Right lobe of liver (tissue), 6 donors: ENCODE measurements at places on chromosomes 12 and 14. TPM values are rescaled to one million over a fixed set of nuclear protein-coding genes. Genes with fewer than 3 reads are reported as not detected.
A peak's percentile ranks its signal among the peaks of the same experiment; 100 is the strongest.

DNA sequence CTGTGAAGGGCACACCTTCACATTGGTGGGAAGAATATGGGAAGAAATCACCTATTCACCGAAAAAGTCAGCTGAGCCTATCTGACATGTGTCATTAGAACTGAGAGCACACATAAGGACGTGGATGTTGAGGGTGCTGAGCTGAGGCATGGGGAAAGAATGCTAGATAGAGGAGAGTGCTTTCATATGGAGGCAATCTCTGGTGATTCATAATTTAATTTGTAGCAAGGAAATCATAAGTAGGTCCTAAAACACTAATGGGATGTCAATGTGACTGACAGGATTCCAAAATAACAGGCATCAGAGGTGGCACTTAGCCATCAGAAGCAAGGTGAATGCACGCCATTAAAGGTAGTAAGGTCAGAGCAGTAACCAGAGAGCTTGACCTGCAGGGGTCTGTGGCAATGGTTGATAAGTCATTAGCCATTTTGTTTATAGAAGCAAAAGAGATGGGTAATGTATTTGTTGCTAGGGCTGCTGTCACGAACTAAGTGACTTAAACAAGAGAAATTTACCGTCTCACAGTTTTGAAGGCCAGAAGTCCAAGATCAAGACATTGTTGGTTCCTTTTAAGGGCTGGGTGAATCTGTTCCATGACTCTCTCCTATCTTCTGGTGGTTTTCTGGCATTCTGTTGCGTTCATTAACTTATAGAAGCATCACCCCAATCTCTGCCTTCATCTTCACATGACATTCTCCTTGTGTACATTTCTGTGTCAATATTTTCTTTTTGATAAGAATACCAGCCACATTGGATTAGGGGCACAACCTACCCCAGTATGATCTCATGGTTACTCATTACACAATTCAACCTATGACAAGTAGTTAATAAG, 69.3 kb downstream of the ANKS1B start:
- no peaks in the 10 kb centered on the region for H3K27me3 ChIP-seq
- no peak overlapping the region for H3K27ac ChIP-seq

Gene CEP128
- total RNA-seq, result 1.7 TPM

Gene GLI1
- 0.66 TPM for total RNA-seq

Gene HSPB8
- 15.9 TPM for total RNA-seq

- H3K4me1 ChIP-seq, result peaks cover 5% of the 10 kb centered on the region
- DNase-seq, result peak; percentile 68
- no peak overlapping the region for H3K4me3 ChIP-seq
Measured at GRCh38 chr12:52925717-52926595, 21.1 kb upstream of the KRT8 start.
